ENCODE measurements at places on chromosomes 12 and 14. TPM values are rescaled to one million over a fixed set of nuclear protein-coding genes. Genes with fewer than 3 reads are reported as not detected.

The GNB3 gene
- polyA plus RNA-seq = 27.0 TPM

GRCh38 chr12:70002097-70002911, 177.3 kb downstream of the MYRFL start:
- peak; percentile 2 for DNase-seq

The TAS2R43 gene
- 0.42 TPM for polyA plus RNA-seq

The HCAR2 gene
- polyA plus RNA-seq = 0.25 TPM

The SRGAP1 gene
- 16.0 TPM for polyA plus RNA-seq

GRCh38 chr12:107660861-107661415, 24.7 kb upstream of the PWP1 start:
- no peak for DNase-seq

GRCh38 chr14:70333728-70334127, 25.8 kb downstream of the COX16 start:
- no peak for DNase-seq

- DNase-seq = no peak
These were observed 199.8 kb upstream of the ARHGAP5 start for GRCh38 chr14:31877255-31877798.

GRCh38 chr12:124622764-124623163, 55.4 kb upstream of the NCOR2 start:
- DNase-seq = no peak

GRCh38 chr12:26127404-26127803, 2.6 kb upstream of the BHLHE41 start:
- no peak for DNase-seq

The KLRD1 gene
- polyA plus RNA-seq = 0.10 TPM

- no peak for DNase-seq
These were observed 156.4 kb upstream of the FRMD6 start for GRCh38 chr14:51495319-51495718.

DNA sequence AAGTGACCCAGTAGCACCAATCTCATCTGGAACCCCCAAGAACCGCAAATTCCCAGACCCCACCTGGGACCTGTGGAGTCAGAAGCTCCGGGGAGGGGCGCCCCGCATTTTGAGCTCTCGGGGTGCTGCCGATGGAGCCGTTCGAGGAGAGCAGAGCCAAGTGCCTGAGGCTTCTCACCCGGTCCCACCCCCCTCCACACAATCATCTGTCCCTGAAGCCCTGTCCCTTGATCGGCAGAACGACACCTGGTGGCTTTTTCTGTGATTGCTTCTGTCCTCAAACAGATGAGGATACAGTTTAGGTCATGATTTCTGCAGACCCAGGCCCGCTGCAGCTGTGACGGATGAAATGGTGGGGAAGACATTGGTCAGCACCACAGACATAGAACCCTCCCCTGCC, 74.7 kb downstream of the NOC4L start:
- peak; percentile 72 for DNase-seq

The KRT1 gene
- polyA plus RNA-seq = 0.51 TPM

The CCDC197 gene
- not detected for polyA plus RNA-seq

- DNase-seq = no peak
These were observed 8.0 kb downstream of the KMT2D start for GRCh38 chr12:49052451-49053208.

- no peak for DNase-seq
These were observed 179.1 kb downstream of the LRIG3 start for GRCh38 chr12:58741226-58741625.

The PIWIL1 gene
- 0.66 TPM for polyA plus RNA-seq

The OR4Q2 gene
- not detected for polyA plus RNA-seq

GRCh38 chr12:123513805-123514204, 19.7 kb downstream of the RILPL1 start:
- no peak for DNase-seq

- DNase-seq = no peak
These were observed 453.8 kb downstream of the RAD51B start for GRCh38 chr14:68273413-68273812.

GRCh38 chr12:132787877-132788276, 26.2 kb upstream of the ANKLE2 start:
- no peak for DNase-seq

GRCh38 chr14:94127330-94127729, 2.1 kb downstream of the IFI27L2 start:
- no peak for DNase-seq

DNA sequence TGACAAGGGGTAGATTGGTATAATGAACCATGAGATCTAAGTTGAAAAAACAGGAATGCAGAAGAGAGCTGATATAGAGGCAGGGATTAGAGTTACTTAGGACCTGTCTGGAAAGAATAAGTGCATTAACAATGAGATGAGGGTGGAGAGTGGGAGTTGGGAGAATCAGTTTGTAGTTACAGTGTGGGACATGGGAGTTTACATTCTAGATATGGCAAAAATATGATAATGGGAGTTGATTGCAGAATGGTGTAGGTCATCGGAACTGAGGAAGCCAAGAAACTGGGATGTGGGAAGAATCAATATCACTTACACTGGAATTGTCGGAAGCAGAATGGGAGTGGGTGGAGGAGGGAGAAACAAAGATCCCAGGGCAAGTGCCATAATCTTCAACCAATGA, 301.1 kb upstream of the NPAS3 start:
- DNase-seq = no peak

GRCh38 chr12:54708826-54709225, 60.7 kb upstream of the DCD start:
- DNase-seq = no peak

The TSPAN19 gene
- polyA plus RNA-seq = 2.2 TPM

DNA sequence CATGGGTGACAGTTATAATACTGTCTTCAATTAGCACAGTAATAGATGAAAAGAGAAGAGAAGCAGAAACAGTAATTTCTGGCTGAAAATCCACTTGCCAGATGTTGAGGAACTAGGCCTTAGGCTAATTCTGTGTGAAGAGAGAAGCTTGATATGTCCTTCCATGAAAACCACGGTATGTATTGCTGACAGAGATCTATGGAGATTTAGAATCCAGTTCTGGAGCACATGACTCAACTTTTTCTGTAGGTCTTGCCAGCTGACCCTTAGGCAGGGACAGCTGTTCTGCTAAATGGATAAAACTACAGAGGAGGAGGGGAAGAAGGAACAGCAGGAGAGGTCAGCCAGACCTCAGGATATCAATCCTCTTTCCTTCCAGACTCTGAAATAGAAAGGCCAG, 211.5 kb downstream of the PRKD1 start:
- no peak for DNase-seq

GRCh38 chr12:102708108-102708507, 208.9 kb downstream of the PAH start:
- DNase-seq = no peak

The VRTN gene
- not detected for polyA plus RNA-seq

DNA sequence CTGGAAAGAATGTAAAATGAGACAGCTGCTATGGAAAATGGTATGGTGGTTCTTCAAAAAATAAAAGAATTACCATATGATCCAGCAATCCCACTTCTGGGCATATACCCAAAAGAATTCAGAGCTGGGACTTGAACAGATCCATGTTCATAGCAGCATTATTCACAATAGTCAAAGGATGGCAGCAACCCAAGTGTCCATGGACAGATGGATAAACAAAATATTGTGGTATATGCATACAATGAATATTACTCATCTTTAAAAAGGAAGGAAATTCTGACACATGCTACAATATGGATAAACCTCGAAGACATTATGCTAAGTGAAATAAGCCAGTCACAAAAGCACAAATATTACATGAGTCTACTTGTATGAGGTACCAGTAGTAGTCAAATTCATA, 9.1 kb downstream of the RAB2B start:
- DNase-seq = no peak

The GYS2 gene
- not detected for polyA plus RNA-seq

DNA sequence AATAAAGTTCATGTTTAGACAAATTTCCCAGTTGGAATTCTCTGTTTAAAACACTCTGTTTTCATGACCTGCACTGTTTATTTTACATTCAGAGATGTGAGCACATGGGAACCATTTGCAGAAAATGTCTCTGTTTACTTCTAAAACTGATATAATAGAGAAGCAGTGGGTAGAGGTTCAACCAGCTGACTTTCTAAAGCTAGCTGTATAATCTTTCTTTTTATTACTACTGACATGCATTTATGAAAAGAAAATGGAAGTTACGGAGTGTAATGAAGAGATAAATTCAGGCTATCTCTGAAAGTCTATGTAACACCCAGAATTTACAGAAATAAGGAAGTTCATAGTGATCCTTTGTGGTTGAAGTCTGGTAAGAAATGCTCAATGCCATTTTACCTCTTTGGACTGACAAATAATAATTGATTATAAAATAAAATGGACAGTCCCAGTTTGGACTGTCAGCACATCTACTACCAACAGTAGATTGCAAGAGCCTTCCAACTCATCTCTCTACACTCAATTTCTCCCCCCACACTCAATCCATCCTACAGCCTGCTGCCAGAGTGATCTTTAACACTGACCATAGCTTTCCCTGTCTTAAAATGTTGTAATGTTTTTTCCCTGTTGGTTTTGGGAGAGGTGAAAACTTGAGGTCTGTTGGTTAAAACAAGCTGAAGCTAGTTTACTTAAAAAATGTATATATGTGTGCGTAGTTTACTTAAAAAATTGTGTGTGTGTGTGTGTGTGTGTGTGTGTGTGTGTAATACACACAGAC, 137.4 kb downstream of the AEBP2 start:
- DNase-seq = no peak

The SLC17A8 gene
- 9.3 TPM for polyA plus RNA-seq

DNA sequence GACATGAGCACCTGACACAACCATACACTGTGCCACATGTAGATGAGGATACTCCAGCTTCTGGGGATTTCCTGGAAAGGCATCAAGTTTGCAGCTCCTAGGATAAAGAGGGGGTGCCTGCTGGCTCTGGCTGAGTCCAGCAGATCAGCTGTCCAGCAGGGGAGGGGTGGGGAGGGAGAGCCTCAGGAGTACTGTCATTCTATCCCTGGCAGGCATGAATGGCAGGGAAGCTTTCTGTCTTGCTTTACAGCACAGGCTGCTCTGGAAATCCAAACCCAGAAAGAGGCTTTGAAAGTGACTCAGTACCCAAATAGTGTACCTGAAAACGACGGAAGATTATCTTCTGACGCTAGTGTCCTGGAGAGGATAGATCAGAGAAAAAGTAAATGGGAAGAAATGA, 32.2 kb downstream of the SLC8A3 start:
- no peak for DNase-seq

The L2HGDH gene
- 7.9 TPM for polyA plus RNA-seq

- no peak for DNase-seq
These were observed 187.2 kb downstream of the TMTC2 start for GRCh38 chr12:82873951-82874350.

- no peak for DNase-seq
These were observed 215.4 kb downstream of the PELI2 start for GRCh38 chr14:56333359-56334292.

- peak; percentile 22 for DNase-seq
These were observed 86.8 kb upstream of the ARHGAP5 start for GRCh38 chr14:31990183-31990857.

The GPRC5D gene
- 0.65 TPM for polyA plus RNA-seq

DNA sequence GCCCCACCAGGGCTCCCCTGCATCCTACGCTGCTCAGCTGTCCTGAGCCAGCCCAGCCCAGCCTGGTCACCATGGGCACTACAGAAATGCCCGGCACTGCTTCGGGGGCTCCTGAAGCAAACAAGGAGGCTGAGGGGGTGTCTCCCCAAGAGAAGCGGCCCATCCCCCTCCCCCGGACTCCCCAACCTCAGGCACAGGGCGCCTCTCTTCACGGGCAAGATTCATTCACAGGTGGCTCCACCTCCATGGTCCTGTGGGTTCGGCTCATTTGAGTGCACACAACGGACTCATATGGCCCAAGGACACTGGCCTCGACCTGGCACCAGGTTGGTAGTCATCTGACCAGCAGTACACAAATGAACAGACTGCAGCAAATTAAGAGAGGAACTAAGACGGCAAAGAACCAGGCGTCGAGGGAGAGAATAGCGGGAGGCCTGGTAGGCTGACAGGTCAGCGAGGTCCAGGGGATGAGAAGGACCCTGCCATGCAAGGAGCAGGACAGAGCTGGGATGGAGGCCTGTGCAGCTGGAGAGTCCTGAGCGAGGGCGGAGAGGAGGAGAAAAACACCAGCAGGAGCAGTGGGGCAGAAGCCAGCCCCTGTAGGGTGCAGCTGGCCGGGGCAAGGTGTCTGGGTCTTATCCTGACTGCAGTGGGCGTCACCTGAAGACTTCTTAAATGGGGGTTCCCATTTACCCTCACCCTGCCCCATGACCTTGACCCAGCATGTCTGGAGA, 60.2 kb downstream of the PRIMA1 start:
- DNase-seq = no peak

DNA sequence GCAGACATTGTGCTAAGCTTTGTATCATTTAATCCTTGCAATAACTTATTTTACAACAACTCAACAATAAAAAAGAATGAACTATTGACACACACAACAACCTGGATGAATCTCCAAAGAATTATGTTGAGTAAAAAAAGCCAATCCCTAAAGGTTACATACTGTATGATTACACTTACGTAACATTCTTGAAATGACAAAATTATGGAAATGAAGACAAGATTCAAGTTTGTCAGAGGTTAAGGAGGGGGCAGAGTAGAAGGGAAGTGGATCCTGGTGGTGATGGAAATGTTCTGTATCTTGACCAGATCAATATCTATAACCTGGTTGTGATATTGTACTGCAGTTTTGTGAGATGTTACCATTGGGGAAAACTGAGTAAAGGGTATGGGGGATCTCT, 63.2 kb upstream of the LMNTD1 start:
- no peak for DNase-seq

GRCh38 chr14:75301666-75302325, 23.2 kb downstream of the FOS start:
- DNase-seq = no peak

Measured in spinal cord (tissue), 10 donors.